ENCODE measurements at places on chromosomes 5 and 9.

- no peaks in the 10 kb centered on the region for H3K36me3 ChIP-seq
- no peaks in the 10 kb centered on the region for H3K27me3 ChIP-seq
- no peak for DNase-seq
Observed at GRCh38 chr9:70255486-70255885, 3.3 kb upstream of the SMC5 start.

GRCh38 chr9:127771570-127772189, 6.8 kb downstream of the SH2D3C start:
- H3K27me3 ChIP-seq: no peaks in the 10 kb centered on the region
- no peak overlapping the region for H3K27ac ChIP-seq
- H3K36me3 ChIP-seq: no peaks in the 10 kb centered on the region
- H3K4me1 ChIP-seq: peaks cover 7% of the 10 kb centered on the region
- DNase-seq: no peak

GRCh38 chr9:133732639-133733408, 5.3 kb downstream of the SARDH start:
- H3K36me3 ChIP-seq: no peaks in the 10 kb centered on the region
- no peak overlapping the region for H3K4me3 ChIP-seq
- no peak overlapping the region for H3K27ac ChIP-seq
- H3K27me3 ChIP-seq: no peaks in the 10 kb centered on the region
- DNase-seq: no peak

GRCh38 chr9:78663369-78663768, 366.4 kb downstream of the PSAT1 start:
- H3K36me3 ChIP-seq: no peaks in the 10 kb centered on the region
- H3K27me3 ChIP-seq: no peaks in the 10 kb centered on the region
- H3K27ac ChIP-seq: no peak overlapping the region
- H3K4me3 ChIP-seq: no peak overlapping the region

DNA sequence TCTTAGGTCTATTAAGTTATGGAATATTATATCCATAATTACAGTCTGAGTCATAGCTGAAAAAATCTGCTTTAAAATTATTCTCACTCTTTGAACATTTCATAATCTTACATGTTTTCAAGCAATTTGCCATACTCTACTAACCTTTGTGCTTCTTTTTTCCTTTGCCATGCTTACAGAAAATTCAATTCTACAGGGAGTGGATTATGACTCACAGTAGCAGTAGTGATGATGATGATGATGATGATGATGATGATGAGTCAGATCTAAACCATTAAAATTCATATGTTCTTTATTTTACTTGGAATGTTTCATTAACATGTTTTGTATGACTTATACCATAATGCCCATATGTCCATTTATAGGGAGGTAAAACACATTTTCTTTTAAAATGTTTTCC, 207.1 kb downstream of the VPS13A start:
- H3K4me1 ChIP-seq: no peaks in the 10 kb centered on the region
- no peak for DNase-seq
- H3K27me3 ChIP-seq: no peaks in the 10 kb centered on the region

DNA sequence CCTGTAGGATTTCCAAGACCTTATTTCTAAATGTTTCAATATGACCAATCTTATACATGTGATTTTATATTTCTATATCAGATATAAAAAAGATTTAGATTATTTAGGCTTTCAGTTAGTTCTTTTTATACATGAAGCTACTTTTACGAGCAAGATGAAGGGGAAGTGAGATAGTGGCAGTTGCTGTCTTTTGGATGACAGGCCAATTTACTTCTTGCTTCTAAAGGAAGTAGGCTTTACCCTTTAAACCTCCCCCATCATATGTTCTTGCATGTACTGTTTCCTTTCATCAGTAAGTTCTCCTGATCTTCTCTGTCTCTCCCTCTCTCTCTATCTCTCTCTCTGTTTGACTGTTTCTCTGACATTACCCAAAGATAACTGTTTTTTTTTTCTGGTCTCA, 4.0 kb upstream of the TYRP1 start:
- DNase-seq: no peak
- H3K4me1 ChIP-seq: no peaks in the 10 kb centered on the region
- no peaks in the 10 kb centered on the region for H3K36me3 ChIP-seq
- H3K27me3 ChIP-seq: no peaks in the 10 kb centered on the region
- H3K4me3 ChIP-seq: no peak overlapping the region

GRCh38 chr5:139725073-139725830, 70.4 kb upstream of the PSD2 start:
- DNase-seq: no peak
- no peak overlapping the region for H3K27ac ChIP-seq
- no peak overlapping the region for H3K4me3 ChIP-seq
- H3K27me3 ChIP-seq: no peaks in the 10 kb centered on the region
- H3K4me1 ChIP-seq: no peaks in the 10 kb centered on the region

DNA sequence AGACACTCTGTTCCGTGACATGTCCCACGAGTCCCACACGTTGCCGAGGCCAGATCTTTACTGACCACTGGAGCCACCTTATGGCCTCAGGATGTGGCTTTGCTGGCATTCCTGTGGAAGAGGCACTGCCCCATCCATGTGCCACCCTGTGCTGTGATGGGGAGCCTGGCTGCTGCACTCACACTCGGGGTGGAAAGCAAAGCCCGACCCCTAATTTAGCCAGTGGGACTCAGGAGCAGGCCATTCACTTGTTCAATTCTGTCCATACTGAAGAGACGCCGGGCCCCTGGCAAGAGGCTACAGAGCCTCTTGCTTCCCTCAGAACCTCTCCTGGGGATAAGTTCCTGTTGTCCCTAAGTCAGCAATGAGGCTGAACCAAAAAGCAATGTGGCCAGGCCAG, 18.6 kb upstream of the CEP72 start:
- no peaks in the 10 kb centered on the region for H3K36me3 ChIP-seq
- H3K4me3 ChIP-seq: no peak overlapping the region
- no peak overlapping the region for H3K27ac ChIP-seq
- H3K4me1 ChIP-seq: 0 out of 2 replicates have a peak, but pooled peaks cover 3% of the 10 kb centered on the region

GRCh38 chr9:3323714-3324113, 202.1 kb downstream of the RFX3 start:
- no peaks in the 10 kb centered on the region for H3K27me3 ChIP-seq
- no peak overlapping the region for H3K4me3 ChIP-seq
- DNase-seq: no peak
- no peaks in the 10 kb centered on the region for H3K4me1 ChIP-seq
- H3K27ac ChIP-seq: no peak overlapping the region

DNA sequence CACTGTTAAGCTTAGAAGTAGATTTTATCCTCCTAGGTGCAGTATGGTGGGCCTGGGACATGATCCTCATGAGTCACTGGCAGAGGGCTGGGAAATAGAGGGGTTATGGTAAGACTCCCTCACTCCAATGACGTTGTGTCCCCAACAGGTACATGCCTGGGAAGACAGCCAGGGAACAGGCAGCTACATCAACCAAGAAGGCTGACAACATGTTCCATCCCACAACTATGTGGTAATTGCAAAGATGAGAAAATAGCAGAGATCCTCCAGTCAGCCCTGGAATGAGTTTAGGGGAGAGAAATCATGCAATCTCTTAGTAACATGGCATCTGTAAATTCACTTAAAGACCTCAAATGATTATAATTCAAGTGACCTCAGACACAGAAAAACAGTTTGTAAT, 114.4 kb upstream of the LIFR start:
- H3K4me3 ChIP-seq: no peak overlapping the region
- no peaks in the 10 kb centered on the region for H3K36me3 ChIP-seq
- no peaks in the 10 kb centered on the region for H3K4me1 ChIP-seq

GRCh38 chr5:61678966-61679365, 346.9 kb downstream of the ZSWIM6 start:
- H3K4me3 ChIP-seq: no peak overlapping the region
- no peak overlapping the region for H3K27ac ChIP-seq
- peaks cover 2% of the 10 kb centered on the region for H3K4me1 ChIP-seq
- DNase-seq: no peak
- no peaks in the 10 kb centered on the region for H3K36me3 ChIP-seq

DNA sequence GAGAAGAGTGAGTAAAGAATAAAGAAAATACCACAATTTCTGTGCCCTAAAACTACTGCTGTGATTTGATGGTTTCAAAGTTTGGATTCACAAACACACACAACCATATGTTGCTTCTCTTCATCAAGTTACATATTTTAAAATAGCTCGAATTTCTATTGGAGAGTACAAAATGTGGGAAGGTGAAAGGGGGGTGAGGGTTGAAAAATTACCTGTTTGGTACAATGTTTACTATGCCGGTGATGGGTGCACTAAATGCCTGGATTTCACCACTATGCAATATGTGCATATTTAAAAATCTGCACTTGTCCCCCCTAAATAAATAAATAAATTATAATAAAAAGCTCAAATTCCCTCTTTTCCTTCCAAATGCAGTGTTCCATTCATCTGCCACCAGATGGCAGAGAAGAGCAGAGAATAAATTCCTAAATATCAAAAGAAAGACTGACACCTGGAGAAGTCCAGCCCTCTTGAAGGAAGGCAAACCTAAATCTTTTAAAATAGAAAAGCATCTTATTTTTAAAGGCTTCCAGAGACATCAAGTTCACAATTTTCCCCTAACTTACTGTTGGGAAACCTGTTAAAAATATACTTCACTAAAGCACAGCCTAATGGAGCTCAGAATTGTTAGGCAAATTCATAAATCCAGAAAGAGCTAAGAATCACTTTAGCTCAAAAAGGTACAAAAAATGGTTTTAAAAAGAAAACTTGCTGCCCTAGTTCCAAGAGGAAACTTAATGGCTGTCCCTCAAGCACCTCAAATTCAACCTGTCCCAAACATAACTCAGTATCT, 24.8 kb upstream of the HNRNPA0 start:
- H3K4me3 ChIP-seq: no peak overlapping the region
- no peaks in the 10 kb centered on the region for H3K27me3 ChIP-seq
- H3K4me1 ChIP-seq: no peaks in the 10 kb centered on the region
- no peak for DNase-seq

GRCh38 chr9:100498592-100498991, 25.6 kb downstream of the TMEFF1 start:
- no peaks in the 10 kb centered on the region for H3K36me3 ChIP-seq
- no peak for DNase-seq
- H3K27ac ChIP-seq: no peak overlapping the region
- no peak overlapping the region for H3K4me3 ChIP-seq

GRCh38 chr5:93055561-93055960, 525.5 kb downstream of the NR2F1-AS1 start:
- no peak for DNase-seq
- no peaks in the 10 kb centered on the region for H3K36me3 ChIP-seq
- no peaks in the 10 kb centered on the region for H3K27me3 ChIP-seq
- no peak overlapping the region for H3K4me3 ChIP-seq

- no peaks in the 10 kb centered on the region for H3K4me1 ChIP-seq
- no peaks in the 10 kb centered on the region for H3K36me3 ChIP-seq
- H3K4me3 ChIP-seq: no peak overlapping the region
- H3K27ac ChIP-seq: no peak overlapping the region
Observed at GRCh38 chr9:14396171-14396570, 82.2 kb upstream of the NFIB start.

- DNase-seq: no peak
- no peaks in the 10 kb centered on the region for H3K4me1 ChIP-seq
- no peak overlapping the region for H3K27ac ChIP-seq
- no peaks in the 10 kb centered on the region for H3K36me3 ChIP-seq
- H3K27me3 ChIP-seq: no peaks in the 10 kb centered on the region
Observed at GRCh38 chr5:119174578-119175163, 103.8 kb downstream of the DMXL1 start.

DNA sequence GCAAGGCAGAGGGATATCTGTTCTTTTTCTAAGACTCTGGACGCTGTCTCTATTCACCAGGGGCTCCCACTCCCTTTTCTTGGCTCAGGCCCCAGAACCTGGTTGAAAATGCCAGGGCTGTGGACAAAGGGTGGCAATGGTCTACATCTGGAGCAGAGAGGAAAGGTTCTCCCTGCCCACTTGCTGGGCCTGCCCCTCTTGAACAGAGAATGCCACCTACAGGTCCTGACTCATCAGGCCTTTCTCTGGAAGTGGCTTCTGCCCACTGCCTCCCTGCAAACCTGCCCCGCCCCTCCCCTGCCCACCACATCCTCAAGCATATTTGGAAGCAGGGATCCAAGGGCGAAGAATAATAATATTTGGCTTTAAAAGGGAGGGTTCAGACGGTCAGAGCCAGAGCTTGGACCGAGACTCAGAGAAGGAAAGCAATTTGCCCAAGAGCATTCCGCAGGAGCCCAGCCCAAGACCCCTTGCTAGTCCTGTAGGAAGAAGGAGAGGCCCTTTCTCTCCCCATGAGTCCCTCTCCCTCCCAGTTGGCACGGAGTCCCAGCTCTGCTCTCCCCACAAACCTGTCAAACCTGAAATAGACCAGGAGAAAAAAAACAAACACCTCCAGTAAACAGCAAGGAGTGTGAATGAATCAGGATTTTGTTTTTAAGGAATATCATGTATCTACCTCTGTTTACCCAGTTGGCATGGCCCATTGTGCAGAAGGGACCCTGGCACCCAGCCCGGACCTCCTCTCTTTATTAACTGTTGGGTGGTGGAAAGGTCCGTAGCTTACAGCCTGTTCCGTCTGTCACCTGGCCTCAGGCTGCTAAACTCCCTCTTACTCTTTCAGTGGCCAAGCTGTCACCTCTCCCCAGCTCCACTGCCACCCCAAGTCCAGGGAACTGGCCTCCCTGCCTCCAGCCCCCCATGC, 37.7 kb upstream of the STXBP1 start:
- no peak overlapping the region for H3K27ac ChIP-seq
- H3K4me3 ChIP-seq: no peak overlapping the region
- H3K36me3 ChIP-seq: no peaks in the 10 kb centered on the region
- H3K27me3 ChIP-seq: no peaks in the 10 kb centered on the region

DNA sequence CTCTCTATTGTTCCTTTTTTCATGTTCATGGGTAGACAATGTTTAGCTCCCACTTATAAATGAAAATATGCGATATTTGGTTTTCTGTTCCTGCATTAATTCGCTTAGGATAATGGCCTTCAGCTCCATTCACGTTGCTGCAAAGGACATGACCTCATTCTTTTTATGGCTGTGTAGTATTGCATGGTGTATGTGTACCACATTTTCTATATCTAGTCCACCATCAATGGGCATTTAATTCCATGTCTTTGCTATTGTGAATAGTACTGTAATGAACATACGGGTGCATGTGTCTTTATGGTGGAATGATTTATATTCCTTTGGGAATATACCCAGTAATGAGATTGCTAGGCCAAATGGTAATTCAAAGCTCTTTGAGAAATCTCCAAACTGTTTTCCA, 392.0 kb downstream of the EFNA5 start:
- peaks cover 1% of the 10 kb centered on the region for H3K4me1 ChIP-seq
- no peak overlapping the region for H3K4me3 ChIP-seq
- H3K27me3 ChIP-seq: no peaks in the 10 kb centered on the region

DNA sequence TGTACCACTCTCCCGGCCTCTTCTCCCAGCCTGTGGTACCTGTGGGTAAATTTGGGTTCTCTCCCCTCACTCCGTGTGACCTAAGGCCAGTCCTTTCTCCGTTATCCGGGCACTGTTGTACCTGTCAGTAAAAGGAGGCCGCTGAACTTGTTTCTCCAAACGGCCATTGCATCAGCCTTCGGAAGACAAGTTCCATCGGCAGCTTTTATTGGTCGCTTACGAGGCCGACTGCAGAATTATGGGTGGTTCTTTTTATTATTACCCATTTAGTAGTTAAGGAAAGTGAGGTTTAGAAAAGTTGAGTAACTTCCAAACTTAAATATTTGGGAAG, 558 bp downstream of the GRPEL2 start:
- no peaks in the 10 kb centered on the region for H3K27me3 ChIP-seq
- no peak overlapping the region for H3K27ac ChIP-seq
- H3K4me3 ChIP-seq: peak overlapping the region; percentile 92
